Neural progenitor cell (in vitro differentiated cells): ENCODE measurements at places on chromosomes 3 and 15. TPM values are rescaled to one million over a fixed set of nuclear protein-coding genes. Genes with fewer than 3 reads are reported as not detected.
A peak's percentile ranks its signal among the peaks of the same experiment; 100 is the strongest.

DNA sequence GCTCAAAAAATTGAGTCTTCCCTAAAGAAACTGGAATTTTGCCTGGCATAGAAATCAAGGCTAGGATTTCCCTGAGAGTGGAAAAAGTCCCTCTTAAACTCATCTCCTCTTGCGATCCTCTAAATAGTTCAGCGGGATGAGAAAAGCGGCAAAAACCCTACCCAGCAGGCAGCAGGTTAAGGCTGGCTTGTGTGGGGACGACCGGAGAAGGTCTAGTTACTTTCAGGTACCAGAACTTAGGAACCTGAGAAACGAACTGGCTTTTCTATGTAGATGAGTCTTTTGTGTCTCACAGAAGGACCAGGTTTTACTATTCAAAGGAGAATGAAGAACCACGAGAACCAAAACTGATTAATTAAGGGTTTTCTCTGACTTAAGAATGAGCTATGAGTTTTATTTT, 523.7 kb upstream of the TGFBR2 start:
- peak; percentile 28 for DNase-seq

DNA sequence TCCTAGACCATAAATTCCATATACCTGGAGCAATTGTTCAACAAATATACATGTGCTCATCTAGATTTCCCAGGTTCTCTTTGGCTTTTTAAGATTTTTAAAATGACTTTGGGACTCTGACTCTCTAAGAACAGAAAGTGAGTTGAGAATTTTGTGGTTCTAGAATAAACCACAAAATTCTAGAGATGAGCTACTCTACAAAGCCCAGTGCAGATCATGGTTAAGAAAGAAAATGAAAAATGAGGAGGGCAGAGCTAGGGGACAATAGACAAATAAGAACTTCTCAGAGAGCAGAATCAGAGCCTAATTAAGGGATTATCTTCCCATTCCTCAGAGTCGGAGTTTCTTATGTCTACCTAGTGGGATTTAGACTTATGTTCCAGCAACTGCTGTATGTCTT, 694.7 kb downstream of the ZNF385D start:
- no peak for DNase-seq

DNA sequence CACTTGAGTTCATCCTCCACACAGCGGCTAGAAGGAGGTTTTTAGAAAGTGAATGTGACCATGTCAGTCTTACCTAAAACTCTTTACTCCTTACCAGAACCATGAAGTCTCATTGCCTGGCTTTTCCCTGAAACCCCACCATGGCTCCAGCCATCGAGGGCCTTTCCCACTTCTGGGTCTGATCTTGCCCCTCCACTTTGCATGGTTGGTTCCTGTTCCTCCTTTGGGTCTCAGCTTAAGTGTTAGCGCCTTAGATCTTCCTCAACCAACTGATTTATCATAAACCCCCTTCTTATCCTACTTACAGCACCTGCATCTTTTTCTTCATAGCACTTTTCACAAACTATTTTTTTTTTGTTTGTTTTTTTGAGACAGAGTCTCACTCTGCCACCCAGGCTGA, 45.9 kb upstream of the ULK4 start:
- no peak for DNase-seq

DNA sequence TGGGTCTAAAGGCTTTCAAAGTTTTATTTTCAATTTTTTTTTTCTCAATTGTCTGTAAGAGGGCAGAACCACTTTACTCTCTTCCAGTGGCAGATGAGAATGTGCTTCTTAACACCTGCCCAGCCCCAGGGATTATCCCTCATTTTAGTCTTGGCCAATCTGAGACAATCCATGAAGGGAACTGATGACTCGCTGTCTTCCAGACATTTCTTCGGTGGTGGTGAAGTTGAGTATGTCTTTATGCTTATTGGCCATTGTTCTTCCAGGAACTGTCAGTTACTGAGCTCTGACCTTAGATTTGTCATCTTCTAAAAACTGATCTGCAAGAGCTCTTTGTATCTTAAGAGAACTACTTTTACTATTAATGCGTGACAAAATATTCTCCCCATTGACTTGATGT, 139.5 kb downstream of the TJP1 start:
- DNase-seq: no peak

DNA sequence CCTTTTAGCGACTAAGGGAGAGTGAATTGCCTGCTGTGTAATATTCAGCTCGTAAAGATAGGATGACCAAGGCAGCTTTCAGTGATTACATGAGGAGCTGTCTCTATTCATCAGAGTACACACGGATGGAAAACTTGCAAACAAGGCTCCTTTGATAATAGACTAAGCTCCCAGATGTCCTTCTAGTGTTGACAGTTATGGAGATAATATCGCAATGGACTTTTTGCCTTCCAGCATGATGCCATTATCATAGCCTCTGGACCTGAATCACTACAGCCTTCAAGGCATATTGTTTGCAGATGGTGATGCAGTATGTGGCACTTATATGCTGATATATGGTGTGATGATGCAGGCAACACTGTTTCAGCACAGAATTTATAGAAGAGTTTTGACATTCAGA, 93.9 kb downstream of the ECT2 start:
- no peak for DNase-seq

DNA sequence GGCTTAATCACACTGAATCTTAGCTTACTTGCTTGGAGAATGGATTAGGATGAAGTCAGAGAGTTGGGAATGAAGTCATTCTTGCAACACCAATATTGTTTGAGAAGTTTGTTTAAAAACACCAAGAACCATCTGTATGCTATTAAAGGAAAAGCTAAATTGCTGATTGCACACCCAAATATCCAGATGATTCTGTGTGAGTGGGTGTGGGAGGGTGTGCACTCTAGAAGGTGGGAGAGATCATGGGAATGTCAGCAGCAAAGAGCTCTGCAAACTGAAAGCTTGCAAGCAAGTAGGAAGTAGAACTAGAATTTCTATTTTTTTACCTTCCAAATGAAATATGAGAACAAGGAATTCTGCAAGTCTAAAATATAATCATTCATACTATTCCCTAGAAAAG, 364.9 kb downstream of the NR2F2 start:
- DNase-seq: no peak

DNA sequence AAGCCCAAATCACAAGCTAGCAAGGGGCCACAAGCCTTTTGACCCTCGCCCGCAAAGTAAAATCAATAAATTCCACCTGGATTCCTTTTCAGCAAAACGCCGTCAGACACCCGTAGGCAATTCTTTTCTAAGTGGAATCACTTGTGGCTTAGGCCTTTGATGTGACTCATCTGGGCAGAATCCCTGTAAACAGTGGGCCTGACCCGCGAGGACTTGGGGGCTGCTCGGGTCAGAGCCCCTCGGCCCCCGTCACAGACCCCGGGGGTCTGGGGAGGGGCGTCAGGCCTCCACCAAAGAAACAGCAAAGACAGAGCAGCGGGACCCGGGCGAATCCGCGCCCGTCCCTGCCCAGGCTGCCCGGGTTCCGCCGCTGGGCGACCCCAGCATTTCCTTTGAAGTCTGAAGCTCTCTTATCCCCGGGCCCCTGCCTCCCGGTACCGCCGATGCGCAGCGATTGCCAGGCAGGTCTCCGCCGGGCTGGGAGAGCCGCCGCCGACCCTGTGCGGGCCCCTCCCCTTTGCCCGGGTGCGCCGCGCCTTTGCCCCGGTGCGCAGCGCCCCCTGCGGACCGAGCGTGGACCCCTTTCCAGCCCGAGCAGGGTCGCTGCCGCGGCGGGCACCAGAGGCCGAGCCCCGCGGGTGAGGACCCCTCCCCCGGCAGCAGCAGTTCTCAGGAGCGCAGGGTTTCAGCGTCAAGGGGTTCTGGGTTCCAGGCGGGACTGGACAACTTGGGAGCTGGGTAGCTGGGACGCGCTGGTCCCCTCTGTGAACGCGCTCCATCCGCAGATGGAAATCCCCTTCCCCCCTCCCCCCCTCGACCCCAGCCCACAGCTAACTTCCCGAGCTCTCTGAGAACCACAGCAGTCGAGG, 178.3 kb downstream of the UACA start:
- DNase-seq: peak; percentile 89

GRCh38 chr15:54212635-54213034, 234.4 kb downstream of the UNC13C start:
- DNase-seq: no peak

- DNase-seq: no peak
These were observed 27.0 kb upstream of the KCTD6 start for GRCh38 chr3:58464866-58465265.

DNA sequence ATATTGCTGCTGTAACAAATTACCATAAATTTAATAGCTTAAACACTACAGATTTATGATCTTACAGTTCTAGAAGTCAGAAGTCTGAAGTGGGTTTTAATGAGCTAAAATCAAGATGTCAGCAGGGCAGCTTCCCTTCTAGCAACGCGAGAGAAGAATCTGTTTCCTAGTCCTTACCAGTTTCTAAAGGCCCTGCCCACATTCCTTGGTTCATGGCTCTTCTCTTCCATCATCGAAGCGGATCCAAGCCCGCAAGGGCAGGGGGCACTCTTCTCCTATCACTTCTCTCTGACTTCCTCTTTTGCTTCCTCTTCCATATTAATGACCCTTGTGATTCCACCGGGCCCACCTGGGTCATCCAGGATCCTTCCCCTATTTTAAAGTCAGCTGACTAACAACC, 16.1 kb downstream of the MINDY4B start:
- no peak for DNase-seq

DNA sequence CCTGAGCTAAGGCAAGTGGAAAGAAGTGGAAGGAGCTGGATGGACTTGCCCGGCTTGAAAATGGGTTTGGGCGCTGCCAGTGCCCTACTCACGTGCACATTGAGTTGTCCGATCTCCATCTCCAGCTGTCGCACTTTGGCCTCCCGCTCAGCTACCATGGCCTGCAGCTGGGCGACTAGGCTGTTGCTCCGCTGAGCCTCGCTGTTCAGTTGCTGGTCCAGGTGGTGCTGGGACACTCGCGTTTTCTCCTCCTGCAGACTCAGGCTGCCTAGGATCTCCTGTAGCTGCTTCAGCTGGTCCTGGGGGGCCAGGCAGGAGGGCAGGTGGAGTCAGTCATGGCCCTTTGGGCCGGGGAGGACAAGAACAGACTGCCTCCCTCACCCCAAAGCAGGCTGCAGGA, 33.0 kb upstream of the HHATL start:
- DNase-seq: no peak

DNA sequence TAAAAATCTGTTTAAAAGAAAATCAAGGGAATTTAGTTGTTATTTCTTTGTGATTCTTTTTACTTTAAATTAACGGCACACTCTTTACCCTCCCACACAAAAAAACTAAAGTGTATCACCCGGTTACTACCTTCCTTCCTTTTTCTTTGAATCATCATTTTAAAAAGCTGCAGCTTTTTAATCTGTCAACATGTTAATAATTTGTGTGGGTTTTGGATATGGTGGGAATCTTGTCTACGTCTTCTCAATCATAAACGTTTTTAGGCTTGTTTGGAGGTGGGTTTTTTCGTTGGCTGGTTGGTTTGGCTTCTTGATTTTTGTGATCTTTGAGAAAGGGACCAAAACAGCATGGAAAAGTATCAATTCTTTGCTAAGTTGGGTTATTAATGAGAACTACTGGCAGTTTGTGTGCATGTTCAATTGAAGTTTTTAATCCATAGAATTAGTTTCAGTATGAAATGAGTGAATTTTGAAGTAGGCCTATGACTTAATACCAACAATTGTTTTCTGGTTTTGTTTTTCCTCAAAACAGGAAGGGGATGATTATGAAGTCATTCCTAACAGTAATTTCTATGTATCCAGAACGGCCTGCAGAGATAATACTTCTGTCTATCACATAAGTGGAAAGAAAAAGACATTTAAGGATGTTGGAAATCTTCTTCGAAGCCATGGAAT, 4.5 kb downstream of the SMC4 start:
- no peak for DNase-seq

GRCh38 chr3:118098827-118099226, 935.8 kb downstream of the IGSF11 start:
- no peak for DNase-seq

GRCh38 chr15:67110958-67111864, 45.8 kb downstream of the SMAD3 start:
- DNase-seq: no peak

GRCh38 chr3:32121137-32121536, 14.7 kb downstream of the GPD1L start:
- DNase-seq: no peak

DNA sequence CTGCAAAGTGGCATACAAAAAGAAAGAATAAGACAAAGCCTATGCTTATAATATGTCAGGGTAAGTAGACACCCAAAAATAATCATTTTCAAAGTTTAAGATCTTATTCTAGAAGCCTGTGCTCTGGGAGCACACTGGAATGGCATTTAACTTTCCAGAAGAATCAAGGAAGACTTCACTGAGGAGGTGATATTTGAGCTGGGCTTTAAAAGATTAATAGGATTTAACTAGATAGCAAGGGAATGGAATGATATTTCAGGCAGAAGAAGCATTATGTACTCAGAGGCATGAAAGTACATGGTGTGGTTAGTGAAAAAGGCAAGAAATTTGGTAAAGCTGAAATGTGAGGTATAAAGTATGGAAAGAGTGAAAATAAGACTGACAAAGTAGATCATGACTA, 106.8 kb downstream of the ZBTB20 start:
- no peak for DNase-seq

GRCh38 chr3:156189927-156190326, 69.5 kb downstream of the KCNAB1 start:
- DNase-seq: no peak

DNA sequence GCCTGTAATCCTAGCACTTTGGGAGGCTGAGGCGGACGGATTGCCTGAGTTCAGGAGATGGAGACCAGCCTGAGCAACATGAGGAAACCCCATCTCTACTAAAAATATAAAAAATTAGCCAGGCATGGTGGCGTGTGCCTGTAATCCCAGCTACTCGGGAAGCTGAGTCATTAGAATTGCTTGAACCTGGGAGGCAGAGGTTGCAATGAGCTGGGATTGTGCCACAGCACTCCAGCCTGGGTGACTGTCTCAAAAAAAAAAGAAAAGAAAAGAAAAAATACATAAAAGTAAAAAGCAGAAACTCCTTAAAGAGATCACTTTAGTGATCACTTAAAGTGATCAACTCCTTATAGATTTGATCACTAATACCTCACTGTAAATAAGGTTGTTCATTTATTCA, 78.0 kb downstream of the GMPS start:
- no peak for DNase-seq

GRCh38 chr3:196458063-196458462, 25.8 kb upstream of the UBXN7 start:
- no peak for DNase-seq

DNA sequence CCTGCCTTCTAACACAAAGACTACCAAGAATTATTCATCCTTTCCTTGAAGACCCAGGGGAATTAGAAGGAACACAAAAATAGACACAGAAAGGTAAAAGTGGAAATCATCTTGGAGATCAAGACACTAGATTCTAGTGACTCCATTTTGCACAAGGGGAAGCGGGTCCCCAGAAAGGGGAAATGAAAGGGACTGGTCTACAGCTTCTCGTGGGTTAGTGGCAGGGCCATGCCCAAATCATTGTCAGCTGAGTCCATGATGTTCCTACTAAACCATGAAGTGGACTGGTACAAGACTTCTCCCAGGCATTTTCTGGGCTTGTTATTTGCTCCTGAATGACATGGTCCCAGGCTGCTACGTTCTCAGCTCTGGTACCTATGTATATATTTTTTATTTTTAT, 230.7 kb upstream of the TPRG1 start:
- no peak for DNase-seq

CLDN18 gene
- not detected in 2 replicates for total RNA-seq

AGBL1 gene
- 5.5 and 6.2 TPM in 2 replicates for total RNA-seq

RPL39L gene
- 49.1 and 52.3 TPM in 2 replicates for total RNA-seq

DNAJC17 gene
- 23.3 and 49.3 TPM in 2 replicates for total RNA-seq

VGLL4 gene
- total RNA-seq: 82.6 and 111 TPM in 2 replicates

IDH3A gene
- 16.0 and 19.3 TPM in 2 replicates for total RNA-seq

SNTN gene
- total RNA-seq: 0.65 TPM in 1 of 2 replicates, not detected in the other

GOLGA6D gene
- total RNA-seq: not detected in 2 replicates

FYCO1 gene
- total RNA-seq: 6.8 and 11.4 TPM in 2 replicates

TTC21A gene
- 1.2 and 2.3 TPM in 2 replicates for total RNA-seq

PCOLCE2 gene
- 18.2 and 32.5 TPM in 2 replicates for total RNA-seq

NOX5 gene
- not detected in 2 replicates for total RNA-seq

RASGRP1 gene
- total RNA-seq: 2.5 and 3.8 TPM in 2 replicates

CADM2 gene
- total RNA-seq: 6.8 and 13.3 TPM in 2 replicates
